ENCODE measurements at places on chromosomes 5 and 9.

GRCh38 chr9:27393054-27393846 lies 96.3 kb upstream of the EQTN start:
- DNase-seq = no peak

GRCh38 chr9:125681086-125681622 lies 25.9 kb downstream of the MAPKAP1 start:
- DNase-seq = no peak

DNA sequence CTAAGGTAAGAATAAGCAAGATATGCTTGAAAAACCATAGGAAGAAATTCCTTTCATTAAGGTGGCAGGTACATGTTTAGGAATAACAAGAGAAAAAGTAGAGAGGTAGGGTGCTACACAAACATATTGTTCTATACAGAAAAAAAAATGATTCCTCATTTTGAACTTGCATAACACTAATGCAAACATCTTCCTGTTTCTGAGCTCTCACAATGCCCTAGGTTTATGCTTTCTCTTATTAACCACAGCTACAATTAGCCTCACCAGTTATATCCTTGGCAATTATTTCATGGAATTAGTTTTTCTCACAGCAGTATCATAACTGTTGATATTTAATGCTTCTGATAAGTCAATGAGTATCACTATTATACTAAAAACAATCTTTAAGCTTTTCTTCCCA lies 20.7 kb downstream of the CEMIP2 start:
- DNase-seq = no peak

- DNase-seq = no peak
Measured at GRCh38 chr5:98763001-98763630, 10.3 kb upstream of the RGMB start.

DNA sequence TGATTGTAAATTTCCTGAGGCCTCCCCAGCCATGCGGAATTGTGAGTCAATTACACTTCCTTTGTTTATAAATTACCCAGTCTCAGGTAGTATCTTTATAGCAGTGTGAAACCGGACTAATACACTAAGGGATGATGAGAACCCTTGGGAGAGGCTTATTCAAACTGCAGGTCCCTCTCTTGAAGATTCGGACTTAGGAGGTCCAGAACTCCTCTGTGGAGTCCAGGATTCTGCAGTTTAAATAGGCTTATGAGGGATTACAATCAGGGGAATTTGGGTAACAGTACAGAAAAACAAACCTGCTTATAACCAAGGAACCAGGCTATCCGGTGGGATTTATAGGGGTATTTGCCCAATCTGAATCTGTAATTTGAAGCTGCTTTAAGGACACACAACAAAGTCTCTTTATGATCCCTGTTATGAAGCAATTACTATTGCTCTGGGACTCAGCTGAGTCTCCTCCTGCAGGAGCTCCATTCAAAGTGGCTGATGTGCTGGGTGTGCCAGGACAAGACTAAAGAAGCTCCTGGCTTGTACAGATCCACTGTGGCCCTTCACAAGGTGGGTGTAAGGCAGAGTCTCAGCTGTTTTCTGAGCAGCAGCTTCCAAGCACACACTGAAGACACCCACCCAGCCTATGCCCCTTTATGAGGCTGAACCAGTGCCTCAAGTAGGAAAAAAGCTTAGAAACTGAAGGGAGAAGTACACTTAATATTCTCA lies 41.8 kb upstream of the LHFPL2 start:
- no peak for DNase-seq

Data from NCI-H1436 (cell line).